ENCODE measurements at places on chromosomes 2 and 18.

DNA sequence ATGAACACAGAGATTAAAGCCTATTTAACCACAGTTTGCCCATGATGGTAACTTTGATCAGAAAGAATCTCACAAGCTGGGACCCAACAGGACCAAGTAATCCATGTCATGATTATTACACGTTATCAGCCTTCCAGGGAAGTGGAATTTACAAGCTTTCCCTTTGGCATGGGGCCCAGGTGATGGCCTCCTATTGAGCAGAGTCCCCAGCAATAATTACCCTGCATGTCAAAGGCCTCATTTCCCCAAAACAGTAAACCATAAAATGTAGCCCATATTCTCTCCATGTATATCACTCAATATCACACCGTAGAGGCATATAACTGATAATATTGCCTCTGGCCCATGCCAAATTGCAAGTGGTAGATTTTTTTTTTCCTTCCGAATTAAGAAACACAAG, 38.9 kb downstream of the PRKRA start:
- no peak for DNase-seq

- DNase-seq, result no peak
These were observed 355.6 kb upstream of the GYPC start for GRCh38 chr2:126300348-126300747.

GRCh38 chr2:174171686-174172445, 76.5 kb downstream of the OLA1 start:
- DNase-seq, result no peak

- no peak for DNase-seq
These were observed 52.0 kb downstream of the KIF5C start for GRCh38 chr2:148926981-148927401.

DNA sequence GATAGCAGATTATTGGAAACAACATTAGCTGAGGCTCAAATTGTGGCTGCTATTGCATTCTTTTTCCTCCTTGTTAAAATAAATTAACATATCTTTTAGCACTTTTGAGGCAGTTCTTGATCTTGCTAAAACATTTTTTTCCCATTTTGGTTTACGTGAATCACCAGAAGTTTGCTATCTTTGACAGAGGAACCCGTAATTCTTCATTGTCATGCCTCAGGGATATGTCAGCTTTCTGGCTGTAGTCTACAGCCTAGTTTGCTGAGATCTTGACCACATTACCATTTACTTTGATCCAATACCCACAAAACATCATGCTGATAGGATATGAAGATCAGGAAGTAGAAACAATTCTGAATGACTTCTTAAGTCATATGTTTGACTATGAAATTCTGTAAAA, 25.1 kb upstream of the FANCL start:
- no peak for DNase-seq

DNA sequence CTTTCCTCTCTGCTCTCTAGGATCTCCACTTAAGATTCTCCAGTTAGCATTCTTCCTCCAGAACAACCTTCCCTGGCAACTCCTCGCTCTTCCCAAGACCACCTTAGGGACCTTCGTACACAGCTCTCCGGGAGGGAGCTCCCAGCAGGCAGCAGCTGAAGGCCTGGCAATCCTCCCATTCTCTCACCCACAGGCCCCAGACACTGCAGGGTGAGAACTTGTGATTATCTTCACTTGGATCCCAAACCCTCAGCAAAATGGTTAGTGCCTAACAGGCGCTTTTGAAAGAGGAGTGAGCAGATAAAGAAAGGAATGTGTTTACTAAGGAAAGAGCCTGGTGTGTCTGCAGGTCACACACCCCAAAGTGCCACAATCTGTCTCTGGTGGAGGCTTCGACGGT, 83.8 kb upstream of the SNTG2 start:
- no peak for DNase-seq

- DNase-seq, result no peak
These were observed 18.1 kb downstream of the ABHD3 start for GRCh38 chr18:21686282-21687105.

DNA sequence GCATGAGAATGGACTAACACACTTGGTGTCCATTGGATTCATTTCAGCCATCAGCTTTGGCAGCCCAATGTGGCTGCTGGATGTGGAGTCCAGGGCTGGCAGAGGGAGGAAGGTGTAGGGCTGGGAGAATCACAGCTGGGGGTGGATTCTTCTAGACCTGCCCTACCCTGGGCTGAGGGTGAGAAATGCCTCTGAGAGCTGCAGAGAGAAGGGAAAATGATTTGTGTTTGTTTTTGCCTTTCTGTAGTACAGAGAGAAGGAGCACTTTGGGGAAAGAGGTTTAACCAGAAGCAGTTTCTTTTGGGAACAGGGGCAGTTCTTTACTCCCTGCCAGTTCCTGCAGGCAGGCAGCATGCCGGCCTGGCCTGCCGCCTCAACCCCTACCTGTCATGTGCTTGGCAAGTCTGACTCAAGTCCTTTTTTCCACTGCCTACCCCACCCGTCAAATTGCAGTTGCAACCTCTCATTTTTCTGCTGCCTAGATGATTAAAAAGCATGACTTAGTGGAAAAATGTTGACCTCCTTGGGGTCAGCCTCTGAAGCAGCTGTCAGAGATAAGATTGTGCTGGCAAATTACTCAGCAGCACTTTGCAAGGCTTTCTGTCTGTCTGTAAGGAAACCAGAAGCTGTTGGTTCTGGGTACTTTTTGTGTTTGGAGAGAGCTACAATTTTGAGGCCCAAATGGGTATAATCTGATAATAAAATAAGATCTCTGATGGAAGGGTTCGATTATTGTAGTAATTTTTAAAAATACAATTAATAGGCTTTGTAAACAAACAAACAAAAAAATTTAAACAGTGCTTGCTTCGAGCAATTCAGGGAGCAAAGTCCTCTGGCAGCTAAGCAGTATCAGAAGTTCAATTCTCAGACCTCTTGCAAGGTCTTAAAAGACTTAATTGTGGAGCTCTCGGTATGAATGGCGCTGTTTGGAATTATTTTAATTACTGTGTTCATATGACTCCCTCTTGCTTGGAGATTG, 21.7 kb downstream of the LBH start:
- no peak for DNase-seq

GRCh38 chr2:168107322-168107721, 140.1 kb downstream of the STK39 start:
- DNase-seq, result no peak

DNA sequence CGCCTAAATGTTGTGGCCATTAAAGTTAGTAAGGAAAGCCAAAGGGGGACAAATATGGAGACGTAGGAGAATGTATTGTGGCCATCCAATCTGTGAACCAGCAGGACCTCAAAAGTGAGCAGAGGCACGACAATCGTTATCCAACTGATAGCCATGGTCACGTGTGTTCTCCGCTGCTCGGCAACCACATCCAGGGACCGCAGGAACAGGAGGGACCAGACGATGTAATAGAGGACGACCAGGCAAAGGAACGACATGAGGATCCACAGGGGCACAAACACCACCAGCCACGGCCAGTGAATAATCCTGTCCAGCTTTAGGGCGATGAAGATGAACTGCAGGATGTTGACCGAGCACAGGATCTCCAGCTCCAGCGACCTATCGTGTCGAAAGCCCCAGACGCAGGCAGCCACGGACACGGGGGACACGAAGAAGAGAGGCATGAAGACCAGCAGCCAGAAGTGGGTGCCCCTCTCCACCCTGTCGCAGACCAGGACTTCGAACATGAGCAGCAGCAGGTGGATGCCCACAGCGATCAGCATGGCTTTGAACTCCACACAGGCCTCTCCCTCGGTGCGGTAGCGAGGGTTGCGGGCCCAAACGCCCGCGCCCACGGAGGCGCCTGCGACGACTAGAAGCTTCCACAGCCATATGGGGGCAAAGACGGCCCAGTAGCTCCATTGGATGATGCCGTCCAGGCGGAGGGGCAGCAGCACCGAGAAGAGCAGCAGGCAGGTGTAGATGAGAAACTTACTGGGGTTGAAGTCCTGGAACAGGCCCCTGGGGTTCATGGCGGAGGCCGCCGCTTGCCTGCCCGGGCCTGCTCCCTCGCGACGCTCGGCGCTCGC, 790 bp downstream of the TMEM185B start:
- no peak for DNase-seq
